Stimulated activated CD4-positive, alpha-beta T cell treated with anti-CD3 and anti-CD28 coated beads, Interleukin-1b, Interleukin-23, amount 100 ng/mL, for 4 hours (primary cell): ENCODE measurements at places on chromosomes 2 and 18.

- no peak for DNase-seq
These were observed 18.7 kb upstream of the MAP4K3 start for GRCh38 chr2:39455826-39456225.

DNA sequence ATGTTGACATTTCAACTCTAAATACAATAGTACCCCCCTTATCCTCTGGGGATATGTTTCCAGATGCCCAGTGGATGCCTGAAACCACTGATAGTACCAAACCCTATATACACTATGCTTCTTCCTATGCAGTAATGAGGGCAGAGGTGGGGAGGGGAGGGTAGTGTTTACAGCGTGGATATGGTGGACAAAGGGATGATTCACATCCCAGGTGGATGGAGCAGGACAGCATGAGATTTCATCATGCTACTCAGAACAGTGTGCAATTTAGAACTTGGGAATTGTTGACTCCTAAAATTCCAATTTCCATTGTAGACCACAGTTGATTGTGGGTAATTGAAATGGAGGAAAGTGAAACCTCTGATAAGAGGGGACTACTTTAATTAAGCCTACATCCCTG, 75.4 kb downstream of the TSN start:
- no peak for DNase-seq

GRCh38 chr2:239465017-239466001, 64.5 kb upstream of the HDAC4 start:
- no peak for DNase-seq

DNA sequence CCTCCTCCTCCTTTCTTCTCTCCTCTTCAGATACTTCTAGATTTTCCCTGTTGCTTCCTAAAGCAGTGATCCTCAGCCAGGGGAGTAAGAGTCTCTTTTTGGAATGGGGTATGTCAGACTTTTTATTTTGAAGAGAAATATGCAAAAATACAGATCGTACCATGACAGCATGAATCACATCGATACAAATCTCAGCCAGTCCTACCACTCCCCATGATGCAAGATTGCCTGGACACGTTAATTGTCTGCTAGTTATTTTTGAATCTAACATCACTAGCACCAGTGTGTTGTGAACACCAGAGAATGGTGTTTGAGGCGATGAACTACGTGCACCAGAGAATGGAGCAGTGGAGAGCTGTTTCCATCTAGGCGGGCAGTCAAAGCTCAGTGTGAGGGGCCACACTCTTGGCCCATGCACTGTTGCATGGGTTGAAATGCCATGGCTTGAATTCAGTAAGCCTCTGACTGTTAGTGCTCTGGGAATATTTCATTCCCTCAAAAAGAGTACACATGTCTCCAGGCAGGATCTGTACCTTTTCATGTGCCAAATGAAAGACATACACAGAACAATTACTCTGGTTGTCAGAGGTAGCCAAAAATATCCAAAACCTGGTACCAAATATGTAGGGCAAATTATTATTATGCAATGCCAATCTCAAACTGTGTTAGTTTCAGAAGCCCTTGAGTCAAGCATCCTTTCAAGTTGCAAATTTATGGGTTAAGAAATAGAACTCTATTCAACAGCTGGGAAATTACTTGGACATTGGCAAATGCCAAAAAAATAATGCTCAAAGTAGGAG, 46.3 kb upstream of the RALBP1 start:
- no peak for DNase-seq

DNA sequence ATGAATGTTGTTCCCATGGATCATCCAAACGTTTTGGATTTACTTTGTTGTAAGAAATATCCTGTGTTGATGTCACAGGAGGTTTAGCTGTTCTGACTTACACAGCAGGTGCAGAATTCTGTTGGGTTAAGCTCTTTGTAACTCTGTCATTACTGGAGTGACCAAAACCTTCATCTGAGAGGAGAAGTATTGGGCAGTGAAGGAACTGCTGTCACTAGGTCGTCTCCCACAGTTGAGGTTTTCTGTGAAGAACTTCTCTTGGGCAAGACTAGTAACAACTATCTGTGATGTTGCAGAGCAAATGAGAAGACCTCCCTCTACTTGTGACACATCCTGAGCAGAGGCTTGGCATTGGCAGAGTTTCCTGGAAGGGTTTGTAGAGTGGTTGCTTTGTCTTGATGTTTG, 2.9 kb downstream of the SPTBN1 start:
- DNase-seq: no peak

- DNase-seq: no peak
These were observed 22.2 kb downstream of the BUB1 start for GRCh38 chr2:110655701-110656100.

DNA sequence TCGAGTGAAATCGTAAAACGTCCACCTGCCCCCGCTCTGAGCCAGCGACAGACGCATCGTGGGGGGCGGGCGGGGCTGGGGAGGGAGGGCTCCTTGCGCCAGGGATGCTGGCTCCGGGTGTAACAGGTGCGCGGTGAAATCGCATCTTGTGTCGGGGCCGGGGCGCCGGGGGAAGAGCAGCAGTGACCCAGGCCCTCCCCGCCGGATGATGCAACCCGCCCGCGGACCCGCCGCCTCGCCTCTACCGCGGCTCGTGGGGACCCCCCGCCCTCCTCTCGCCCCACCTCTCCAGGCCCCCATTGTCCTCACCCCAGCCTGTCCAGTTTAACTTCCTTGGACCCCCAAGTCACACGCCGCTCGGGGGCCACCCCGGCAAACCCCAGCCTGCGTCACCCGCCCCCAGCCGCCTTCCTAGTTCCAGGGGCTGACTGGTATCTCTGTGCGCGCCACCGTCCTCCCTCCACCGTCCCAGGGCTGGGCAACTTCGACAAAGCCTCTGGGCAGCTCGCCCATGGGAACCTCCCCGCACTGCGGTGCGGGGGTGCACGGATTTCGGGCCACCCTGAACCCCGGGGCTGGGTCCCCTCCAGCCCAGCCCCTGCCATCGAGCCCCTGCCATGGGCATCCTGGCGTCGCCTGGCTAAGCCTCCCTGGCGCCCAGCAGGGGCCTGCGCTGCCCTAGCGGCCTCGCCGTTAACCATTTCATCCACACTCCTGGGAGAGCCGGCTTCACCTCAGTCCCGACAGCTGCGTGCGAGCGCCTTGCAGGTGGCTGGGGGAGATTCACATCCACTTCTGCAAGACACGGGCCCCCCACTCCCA, 799 bp upstream of the KIF1A start:
- no peak for DNase-seq

- DNase-seq: no peak
These were observed 125.6 kb downstream of the CACNB4 start for GRCh38 chr2:151973013-151973900.

- DNase-seq: no peak
These were observed 152.6 kb upstream of the FSHR start for GRCh38 chr2:49306925-49307324.

- DNase-seq: no peak
These were observed 514 bp downstream of the BCL2L11 start for GRCh38 chr2:111121028-111121827.

DNA sequence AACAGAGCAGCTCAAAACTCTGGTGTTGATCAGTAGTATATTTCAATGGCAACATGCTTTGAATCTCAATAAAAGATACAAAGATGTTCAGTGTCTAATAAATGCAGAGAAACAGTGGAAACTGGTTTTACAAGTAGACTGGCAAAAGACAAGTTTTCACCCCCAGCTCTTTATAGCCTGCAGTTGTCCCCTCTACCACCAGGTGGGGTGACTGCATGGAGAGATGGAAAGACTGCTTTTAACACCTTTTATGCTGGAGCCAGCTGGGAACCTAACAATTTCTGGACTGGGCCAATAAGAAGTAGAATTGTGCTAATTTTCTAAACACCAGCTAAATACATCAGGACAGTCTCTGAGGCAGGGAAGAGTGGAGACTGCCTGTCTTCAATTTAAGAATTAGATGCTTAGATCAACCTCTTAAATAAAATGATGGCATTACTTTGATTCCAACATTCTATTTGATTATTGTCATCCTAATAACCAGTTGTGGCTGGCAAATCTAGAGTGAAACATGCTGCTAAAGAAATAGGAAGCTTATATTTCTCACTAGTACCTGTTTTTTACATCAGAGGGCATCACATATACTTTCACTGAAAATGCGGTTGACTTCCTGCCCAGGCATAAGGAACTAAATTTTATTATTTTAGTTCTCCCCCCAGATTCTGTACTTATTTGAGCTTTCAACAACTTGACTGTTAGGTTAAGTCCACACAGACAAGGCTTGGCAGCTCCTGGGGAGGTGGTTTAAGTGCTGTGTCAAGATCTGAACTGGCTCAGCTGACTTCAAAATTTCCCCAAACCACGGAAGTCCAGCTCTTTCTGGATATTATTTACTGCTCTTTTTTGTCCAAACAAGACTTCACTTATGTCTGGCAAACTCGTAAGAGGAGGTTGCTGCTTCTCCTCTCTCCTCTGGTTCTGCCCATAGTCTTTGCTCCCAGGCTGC, 140.5 kb downstream of the TPGS2 start:
- DNase-seq: peak; percentile 15

DNA sequence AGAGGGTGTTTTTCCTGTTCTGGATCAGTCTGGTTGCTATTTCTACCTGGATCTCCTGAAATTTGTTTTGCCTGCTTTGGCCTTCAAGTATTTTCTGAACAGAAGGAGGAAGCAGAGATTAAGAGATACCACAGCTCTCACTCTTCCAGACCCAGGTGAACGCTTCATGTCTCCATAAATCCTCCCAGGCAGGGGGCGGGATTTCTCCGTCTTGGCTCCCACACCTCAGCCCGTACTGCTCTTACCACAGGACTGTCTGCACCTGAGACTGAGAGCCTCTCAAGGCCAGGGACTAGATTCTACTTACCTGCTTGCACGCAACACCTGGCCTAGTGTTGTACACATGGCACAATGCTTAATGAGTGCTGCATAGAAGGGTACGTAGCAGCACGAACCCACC, 59.9 kb upstream of the LRPPRC start:
- no peak for DNase-seq

DNA sequence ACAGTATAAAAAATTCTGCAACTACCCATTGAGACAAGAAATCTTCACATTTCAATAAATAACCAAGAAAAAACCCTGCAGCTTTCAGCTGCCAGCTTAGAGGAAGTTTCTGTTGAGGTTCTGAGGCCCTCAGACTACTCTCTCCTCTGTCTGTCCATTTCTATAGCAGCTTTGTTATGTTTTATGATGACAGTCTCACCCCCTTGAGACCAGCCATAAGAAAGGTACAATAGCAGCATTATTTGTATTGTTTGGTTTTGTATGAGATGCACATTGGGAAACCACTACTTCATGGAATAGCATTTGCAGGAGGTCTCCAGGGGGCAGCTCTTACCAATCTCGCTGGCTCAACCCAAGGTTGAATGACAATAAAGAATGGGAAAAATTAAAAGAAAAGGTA, 334.6 kb upstream of the VRK2 start:
- DNase-seq: no peak

DNA sequence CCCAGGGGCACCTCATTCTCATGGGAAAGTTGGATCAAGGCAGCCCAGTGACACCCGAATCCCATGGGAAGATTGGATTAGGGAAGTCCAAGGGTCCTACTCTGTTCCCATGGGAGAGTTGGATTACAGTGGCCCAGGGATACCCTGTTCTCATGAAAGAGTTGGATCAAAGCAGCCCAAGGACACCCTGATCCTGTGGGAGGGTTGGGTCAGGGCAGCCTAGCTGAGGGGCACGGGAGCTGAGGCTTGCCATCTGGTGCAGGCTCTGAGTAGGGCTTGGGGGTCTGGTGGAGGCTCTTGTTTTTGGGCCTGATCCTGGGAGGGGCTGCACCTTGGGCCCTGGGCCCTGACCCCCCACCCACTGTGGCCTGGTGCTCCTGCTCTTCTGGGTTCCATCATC, 87.1 kb downstream of the ACKR3 start:
- DNase-seq: no peak

DNA sequence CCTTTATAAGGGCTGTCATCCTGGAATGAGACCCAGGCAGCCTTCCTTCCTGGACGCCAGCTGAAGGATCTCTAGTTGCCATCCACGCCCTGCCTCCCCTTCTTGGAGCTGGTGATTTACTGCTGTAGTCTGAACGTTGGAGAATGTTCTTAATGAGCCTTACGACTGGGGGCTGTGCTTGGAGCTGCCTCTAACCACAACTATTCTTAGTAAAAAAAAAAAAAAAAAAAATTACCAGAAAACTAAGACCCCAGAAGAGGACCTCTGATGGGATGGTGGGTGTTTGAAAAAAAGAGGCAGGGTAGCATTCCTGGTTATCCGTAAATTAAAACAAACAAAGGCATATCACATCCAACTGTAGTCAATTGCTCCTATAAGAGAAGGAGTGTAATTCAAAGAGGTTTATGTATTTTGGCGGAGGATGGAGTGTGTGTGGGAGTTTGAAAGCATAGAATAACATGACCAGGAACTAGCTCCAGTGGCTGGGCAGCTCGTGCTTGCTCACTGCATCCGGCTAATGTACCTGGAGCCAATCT, 105.4 kb downstream of the QPCT start:
- no peak for DNase-seq

GRCh38 chr2:98483257-98483861, 38.7 kb downstream of the INPP4A start:
- no peak for DNase-seq

- no peak for DNase-seq
These were observed 333.2 kb upstream of the UBE2E3 start for GRCh38 chr2:180647221-180647620.

GRCh38 chr2:233820774-233821105, 33.6 kb downstream of the HJURP start:
- no peak for DNase-seq

DNA sequence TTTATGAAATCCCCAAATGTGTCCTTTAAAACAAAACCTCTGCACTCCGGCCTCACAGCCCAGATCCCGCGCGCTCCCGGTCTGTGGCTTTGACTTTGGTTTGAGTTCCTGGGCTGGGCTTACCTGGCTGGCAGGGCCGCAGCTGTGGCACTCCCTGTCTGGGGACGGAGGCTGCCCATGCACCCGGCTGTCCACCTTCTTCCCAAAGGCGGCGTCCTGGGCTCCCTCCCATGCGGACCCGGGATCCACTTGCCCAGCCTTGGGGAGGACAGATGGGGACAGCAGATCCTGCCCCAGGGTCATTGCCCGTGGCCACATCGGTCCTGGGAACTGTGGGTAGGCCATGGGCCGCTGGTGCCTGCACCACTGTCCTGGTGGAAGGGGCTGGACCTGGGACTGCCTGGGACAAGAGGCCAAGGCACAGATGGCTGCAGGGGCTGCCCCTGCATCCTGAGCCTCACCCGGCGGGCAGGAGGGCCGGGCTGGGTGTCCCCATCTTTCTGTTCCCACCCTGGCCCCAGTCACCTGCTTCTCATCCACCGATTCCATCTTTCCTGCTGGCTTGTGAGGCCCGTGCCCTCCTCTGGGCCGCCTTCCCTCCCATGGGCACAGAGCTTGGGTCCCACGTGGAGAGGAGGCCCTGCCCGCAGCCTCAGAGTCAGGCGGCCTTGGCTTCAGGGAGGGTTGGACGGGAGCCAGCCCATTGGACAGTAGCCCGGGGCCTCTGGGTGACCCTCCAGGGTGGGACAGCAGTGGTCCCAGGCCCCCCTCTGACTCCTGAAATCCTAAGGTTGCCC, 27.7 kb downstream of the NFATC1 start:
- DNase-seq: no peak
